ENCODE measurements at places on chromosomes 12 and 14.

- no peak for DNase-seq
These were observed 81.0 kb downstream of the ADGRD1 start for GRCh38 chr12:131034631-131035244.

DNA sequence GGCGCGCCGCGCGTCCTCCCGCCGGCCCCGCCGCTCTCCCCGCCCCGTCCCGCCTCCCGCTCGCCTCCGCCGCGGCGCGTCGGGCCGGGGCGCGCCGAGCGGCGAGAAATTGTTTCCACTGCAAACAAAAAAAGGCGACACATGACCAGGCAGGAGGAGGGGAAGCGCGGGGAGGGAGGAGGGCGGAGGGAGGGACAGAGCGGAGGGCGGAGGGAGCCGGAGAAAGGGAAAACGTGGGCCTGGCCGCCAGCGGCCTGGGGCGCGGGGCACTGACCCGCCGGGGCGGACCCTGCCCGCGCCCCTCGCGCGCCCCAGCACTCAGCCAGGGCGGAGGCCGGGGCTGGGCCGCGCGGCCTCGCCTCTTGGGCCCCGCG lies at the start of gene FOXN3:
Gene FOXN3 (minus strand): TSS at position 143 of the 374 bp plus-strand sequence. CDS start 4,757 bp downstream, outside the sequence.
- DNase-seq, result peak; percentile 78

- DNase-seq, result no peak
These were observed 274.2 kb upstream of the E2F7 start for GRCh38 chr12:77339610-77340009.

DNA sequence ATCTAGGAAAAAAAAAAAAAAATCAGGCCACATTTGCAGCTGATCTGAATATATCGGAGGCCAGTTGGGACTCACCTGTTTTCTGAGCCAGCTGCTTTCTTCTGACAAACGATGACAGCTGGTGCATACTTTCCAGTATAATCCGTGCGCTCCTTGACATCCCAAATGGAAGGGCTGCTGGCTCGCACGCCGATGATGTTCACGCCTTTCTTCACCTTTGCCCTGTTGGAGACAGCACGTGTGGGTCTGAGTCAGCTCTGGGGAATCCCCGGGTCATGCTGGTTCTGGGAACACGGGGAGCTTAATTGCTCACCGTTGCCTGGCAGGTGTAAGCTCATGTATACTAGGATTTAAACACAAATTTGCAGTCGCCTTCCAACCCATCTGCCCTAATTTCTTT lies 372.8 kb downstream of the TMEM132D start:
- DNase-seq, result no peak

DNA sequence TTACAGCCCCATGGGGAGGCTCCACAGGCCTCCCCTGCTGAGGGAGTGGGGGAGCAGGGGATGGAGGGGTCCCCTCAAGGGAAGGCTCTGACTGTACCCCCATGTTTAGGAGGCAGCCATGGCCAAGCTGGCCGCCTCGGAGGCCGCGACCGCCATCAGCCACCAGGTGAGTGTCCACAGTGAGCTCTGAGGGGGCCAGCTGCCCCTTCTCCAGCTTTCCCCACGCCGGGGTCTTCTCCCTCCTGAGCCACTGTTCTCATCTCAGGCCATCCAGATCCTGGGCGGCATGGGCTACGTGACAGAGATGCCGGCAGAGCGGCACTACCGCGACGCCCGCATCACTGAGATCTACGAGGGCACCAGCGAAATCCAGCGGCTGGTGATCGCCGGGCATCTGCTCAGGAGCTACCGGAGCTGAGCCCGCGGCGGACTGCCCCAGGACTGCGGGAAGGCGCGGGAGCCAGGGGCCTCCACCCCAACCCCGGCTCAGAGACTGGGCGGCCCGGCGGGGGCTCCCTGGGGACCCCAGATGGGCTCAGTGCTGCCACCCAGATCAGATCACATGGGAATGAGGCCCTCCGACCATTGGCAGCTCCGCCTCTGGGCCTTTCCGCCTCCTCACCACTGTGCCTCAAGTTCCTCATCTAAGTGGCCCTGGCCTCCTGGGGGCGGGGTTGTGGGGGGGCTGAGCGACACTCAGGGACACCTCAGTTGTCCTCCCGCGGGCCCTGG lies 13.6 kb downstream of the ACADS start:
- no peak for DNase-seq

GRCh38 chr12:103908877-103909276 lies 21.3 kb upstream of the HSP90B1 start:
- DNase-seq, result no peak

GRCh38 chr14:70635971-70636595 lies 5.6 kb upstream of the TTC9 start:
- no peak for DNase-seq

- DNase-seq, result no peak
These were observed 254.7 kb downstream of the ADGRD1 start for GRCh38 chr12:131208425-131208824.

DNA sequence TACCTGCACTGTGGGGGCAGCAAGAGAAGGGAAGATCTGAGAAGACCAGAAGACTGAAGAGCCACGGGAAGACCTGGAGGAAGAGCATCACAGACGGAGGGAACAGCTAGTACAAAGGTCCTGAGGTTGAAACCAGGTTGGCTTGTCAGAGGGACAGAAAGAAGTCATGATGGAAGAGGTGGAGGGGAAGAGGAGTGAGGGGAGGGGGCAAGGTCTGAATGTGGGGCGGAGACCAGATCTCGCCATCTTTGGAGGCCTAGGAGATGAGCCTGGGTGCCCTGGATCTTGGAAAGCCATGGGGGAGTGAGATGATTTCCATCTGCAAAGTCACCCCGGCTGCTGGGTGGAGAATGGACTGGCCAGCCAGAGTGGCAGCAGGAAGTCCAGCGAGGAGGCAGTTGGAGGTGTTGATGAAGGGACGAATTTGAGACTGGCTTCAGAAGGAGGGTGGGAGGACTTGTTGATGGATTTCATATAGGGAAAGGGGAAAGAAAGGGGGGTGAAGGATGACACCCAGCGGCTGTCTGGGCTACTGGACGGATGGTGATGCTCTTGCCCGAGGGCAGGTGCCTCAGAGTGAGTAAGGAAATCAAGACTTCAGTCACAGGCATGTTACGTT lies 14.6 kb upstream of the UBC start:
- DNase-seq, result no peak

GRCh38 chr12:127654383-127654985 lies 612.5 kb upstream of the TMEM132C start:
- no peak for DNase-seq

- no peak for DNase-seq
These were observed 3.0 kb downstream of the NUAK1 start for GRCh38 chr12:106135781-106136180.

- no peak for DNase-seq
These were observed 5.6 kb downstream of the CABP1 start for GRCh38 chr12:120646044-120646443.

DNA sequence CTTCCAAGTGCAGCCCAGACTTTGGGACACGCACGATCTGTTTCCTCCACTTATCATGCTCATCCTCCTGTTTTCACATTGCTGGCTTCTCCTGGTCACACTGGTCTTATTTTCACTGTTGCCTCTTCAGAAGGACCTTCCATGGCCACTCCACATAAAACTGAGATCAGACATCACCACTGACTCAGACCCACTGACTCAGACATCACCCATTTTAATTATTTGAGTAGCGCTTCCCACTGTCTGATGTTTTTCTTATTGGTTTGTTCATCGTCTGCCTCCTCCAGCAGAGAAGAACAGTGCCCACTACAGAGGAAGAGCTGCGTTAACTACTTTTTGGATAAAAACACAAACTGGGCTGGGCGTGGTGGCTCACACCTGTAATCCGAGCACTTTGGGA lies 270.5 kb upstream of the PWP1 start:
- no peak for DNase-seq

DNA sequence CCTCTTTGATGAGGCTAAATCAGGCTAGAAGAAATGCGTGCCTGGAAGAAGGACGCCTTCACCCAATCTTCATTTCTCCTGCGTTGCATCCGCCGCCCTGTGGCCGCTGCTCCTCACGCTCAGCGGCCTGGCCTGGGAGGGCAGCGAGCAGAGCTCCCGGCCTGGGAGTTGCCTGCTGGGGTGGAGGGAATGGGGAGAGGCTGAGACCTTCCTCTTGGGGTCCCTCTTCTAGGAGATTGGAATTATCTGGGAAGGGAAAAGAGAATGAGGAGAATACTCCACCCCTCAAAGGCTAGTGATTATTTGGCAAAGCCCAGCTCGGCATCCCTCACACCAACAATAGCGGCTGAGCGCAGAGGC lies 2.4 kb upstream of the HOXC12 start:
- no peak for DNase-seq

DNA sequence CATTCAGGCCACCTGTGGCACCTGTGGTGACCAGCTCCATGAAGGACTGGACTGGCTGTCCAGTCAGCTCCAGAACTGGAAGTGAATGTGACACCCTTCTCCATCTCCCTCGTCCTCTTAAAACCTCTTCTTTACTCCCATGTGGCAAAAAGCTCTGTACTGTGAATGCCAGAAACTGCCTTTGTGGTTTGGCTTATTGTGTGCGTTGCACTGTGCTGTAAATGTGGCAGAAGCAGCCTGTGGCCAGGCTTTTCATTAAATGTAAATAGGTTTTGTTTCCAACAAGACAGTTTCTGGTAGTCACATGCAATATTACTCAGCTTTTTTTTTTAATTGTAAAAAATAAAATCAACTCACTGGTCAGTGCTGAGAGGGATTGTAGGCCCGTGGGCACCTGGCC lies 453.7 kb downstream of the ATP23 start:
- DNase-seq, result no peak

DNA sequence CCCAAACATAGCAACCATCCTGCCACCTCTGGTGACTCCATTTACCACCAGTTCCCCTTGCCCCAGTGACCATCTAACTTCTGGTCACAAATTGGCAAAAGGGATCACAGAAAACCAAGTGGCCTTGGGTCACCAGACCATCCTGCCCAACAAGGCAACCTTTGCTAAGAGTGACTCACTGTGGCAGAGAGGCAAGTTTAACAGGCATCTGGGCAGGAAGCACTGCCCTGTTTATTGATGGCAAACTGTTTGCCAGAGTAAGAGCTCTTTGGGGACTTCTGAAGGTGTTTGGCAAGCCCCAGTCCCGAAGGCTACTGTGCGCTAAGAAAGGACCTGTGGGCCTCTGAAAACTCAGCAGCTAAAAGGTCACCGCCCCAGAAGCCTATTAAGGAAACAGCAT lies 28.2 kb upstream of the TMEM233 start:
- no peak for DNase-seq

DNA sequence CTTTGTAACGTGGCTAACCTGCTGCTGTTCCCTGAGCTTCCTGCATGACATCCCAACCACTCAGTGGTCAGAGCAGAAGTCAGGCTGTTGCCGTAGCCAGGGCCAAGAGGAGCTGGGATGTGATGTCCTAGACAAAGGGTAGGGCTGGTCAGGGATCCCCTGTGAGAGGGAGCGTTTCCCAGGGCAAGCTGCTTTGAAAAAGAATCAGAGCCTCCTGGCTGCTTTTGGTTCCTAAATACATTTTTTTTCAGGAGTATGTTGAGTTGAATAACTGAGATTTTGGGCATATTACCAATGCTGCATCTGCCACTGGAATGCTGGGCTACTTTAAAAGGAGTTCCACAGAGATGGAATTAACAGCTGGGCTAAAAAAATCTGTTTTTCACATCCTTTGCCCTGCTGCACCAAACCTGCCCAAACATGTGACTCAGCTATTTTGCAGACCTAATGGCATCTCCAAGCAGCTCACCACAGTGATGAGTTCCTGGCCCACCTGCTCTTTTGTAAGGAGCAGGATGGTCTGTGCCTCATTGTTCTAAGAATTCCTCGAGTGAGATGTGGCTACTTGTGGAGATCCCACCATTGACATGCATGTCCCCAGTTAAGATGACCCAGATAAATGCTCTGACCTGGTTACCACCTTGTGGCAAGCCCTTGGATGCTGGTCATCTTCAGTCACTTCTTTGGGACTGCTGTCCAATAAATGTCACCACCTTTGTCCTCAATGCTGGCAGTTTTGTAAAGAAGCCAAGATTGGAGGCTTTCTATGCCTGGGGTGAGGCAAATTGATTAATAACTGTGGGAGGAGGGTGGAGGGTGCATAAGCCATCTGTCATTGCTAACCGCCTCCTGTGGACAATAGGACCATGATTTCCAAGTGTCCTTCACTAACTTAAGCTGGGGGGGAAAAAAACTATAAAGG lies 24.1 kb downstream of the ANKRD13A start:
- DNase-seq, result no peak

DNA sequence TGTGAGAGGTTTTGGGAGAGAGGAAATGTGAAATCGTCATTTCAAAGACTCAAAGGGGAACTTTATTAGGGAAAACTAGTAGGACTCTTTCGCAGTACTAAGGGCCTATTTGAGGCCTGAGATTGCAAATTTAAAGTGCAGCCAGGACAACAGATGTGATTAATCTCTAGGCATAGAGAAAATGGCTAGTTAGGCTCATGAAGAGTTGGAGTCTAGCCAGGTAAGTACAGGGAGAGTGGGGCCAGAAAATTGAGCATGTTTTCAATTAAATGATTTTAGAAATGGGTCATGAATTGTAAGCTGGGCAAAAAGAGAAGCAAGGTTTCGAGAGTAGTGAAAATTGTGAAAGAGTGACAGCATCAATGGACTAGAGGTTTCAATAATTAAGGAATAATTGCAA lies 91.9 kb upstream of the LMNTD1 start:
- no peak for DNase-seq

DNA sequence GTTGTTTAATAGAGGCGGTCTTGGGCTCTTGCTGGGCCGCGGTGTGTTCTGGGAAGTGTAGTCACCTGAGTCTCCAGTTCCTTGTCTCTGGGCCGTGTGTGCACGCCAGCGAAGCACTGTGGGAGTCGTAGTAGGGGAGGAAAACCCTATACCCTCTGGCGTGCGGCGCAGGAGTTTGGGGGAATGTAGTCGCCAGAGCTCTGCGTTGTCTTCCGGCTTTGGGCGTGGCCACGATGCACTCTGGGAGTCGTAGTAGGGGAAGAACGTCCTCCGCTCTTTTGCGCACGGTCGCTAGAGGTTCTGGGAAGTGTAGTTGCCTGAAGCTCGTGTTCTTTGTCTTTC lies 726 bp upstream of the ZNF140 start:
- DNase-seq, result peak; percentile 92

DNA sequence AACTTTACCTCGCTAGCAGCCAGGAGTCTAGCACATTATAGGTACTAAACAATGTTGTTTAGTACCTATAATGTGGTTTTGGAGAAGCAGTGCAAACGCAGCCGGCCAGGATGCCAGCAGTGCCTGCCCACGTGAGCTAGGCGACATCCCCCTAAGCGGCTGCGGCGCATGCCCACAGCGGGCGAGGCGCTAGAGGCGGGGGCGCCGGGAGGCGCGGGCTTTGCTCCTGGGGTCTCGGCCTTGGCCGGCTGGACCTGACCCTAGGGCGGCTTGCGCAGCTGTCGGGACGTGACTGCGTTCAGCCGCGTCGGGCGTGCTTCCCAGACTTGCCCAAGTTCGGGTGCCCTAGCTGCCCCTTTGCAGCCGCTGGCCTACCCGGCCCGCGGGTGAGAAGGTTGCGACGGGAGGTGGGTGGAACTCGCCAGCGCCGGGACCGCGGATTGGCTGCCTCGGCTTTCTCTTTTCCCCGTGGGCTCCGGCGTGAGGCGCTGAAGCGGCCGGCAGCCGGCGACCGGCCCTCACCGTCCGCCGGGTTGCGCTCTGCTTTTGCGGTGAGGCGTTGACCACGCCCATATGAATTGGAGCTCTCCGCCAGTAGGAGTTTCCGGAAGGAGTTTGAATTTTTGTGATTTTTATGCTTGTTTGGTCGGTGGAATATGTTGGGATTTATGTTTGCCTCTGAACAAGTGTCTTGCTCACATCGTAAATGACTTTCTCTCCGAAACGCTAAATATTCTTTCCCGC lies at the start of gene TMEM19:
Gene TMEM19 (plus strand): TSS at position 169 of the 744 bp plus-strand sequence. CDS start 599 bp downstream, outside the sequence.
- DNase-seq, result peak; percentile 45

- no peak for DNase-seq
These were observed 6.1 kb upstream of the CEP170B start for GRCh38 chr14:104858811-104859426.

Data from activated CD8-positive, alpha-beta memory T cell treated with anti-CD3 and anti-CD28 coated beads for 1 hour (primary cell).